ENCODE measurements at places on chromosomes 7 and 10. TPM values are rescaled to one million over a fixed set of nuclear protein-coding genes. Genes with fewer than 3 reads are reported as not detected.

ADAM22 gene
- total RNA-seq: 4.3 TPM

DNA sequence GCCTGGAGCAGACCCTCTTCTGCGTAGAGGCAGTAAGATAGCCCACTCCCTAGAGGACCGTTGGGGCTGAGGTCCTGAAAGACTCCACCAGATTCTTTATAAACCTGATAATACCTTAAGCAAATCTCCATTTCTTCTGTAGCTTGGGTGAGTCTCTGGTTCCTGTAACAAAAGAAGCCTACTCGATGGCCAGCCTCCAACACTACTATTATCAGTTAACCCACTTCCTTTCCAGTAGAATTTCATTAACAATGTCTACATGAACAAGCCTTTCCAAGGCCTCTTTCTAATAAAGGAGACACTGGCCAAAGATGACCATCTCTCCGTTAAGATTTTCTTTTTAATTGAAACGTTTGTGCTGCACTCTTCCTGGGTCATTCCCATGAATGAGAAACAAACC lies 201.7 kb upstream of the KCTD7 start:
- no peak for DNase-seq

- DNase-seq: peak; percentile 62
These were observed 99.4 kb downstream of the MICALL2 start for GRCh38 chr7:1359681-1360485.

SEC31B gene
- 18.2 TPM for total RNA-seq

GRCh38 chr7:34143402-34143801 lies 238.1 kb downstream of the BMPER start:
- DNase-seq: no peak

- no peak for DNase-seq
These were observed 226.1 kb downstream of the GLRX3 start for GRCh38 chr10:130362308-130362761.

GRCh38 chr7:81692146-81692905 lies 77.5 kb downstream of the HGF start:
- no peak for DNase-seq

- DNase-seq: no peak
These were observed 312.8 kb upstream of the SORCS1 start for GRCh38 chr10:107477266-107477665.

- DNase-seq: no peak
These were observed 87.6 kb downstream of the XRCC2 start for GRCh38 chr7:152588350-152588749.

TMEM60 gene
- total RNA-seq: 22.8 TPM

DNA sequence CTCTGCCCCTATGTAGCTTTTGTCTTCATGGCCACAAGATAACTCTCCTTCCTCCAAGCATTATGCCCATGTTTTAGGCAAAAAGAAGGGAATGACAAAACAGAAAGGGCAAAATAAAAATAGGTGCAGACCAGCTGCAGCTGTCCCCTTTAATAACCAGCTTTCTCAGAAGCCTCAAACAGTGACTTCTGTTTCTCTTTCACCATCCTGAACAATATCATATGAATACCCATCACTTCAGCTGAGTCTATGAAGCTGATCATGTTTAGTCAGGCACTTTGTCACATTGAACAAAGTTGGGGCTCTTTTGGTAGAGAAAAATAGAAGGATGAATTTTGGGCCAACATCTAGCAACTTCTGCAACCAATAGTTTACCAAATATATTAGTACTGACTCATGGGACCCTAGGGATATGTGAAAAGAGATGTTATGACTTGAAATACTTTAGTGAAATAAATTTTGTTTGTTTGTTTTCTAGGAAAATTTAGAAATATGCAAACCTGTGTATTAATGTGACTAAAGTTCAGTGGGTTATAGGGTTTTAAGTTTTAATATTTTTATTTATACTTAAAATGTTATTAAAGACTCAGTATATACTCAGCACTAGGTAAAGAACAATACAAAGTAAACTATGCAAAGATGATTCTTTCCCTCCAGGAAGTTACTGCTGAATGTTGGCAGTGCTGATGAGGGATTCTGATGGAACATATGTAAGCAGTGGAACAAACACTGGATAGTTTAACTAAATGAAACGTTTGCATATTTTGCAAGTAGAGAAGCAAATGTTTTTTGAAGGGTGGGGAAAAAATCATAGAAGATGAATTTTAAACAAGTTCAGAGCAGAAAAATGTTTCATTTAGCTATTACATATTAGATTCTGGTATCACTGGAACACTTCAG lies 133.7 kb downstream of the FOXP2 start:
- no peak for DNase-seq

GRCh38 chr7:84194484-84195271 lies at the start of gene SEMA3A:
SEMA3A (minus strand) TSS chr7:84194789; CDS start chr7:84194586, 203 bp downstream.
- no peak for DNase-seq

CHAT gene
- not detected for total RNA-seq

DNA sequence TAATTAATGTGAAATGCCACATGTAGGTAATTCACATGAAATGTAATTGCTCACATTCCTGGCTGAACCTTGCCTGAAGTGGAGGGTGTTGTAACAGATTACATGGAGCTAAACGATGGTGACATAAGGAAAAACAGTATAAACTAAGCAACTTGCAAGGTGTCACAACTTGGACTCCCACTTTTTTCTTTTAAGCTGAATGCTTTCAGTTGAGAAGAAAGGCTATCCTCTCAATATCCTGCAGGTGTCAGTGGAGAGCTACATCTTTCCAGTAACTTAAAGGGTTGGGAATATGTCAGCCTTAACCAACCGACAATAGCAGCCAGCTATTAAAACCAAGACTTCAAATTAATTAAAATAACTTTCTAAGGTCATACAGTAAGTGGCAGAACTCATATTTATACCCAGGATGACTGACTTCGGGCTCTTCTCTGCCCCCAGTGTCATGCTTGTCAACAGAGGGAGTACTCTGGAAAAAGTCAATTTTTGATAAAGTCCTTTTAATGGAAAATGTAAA lies 33.7 kb downstream of the NRBF2 start:
- no peak for DNase-seq

DNA sequence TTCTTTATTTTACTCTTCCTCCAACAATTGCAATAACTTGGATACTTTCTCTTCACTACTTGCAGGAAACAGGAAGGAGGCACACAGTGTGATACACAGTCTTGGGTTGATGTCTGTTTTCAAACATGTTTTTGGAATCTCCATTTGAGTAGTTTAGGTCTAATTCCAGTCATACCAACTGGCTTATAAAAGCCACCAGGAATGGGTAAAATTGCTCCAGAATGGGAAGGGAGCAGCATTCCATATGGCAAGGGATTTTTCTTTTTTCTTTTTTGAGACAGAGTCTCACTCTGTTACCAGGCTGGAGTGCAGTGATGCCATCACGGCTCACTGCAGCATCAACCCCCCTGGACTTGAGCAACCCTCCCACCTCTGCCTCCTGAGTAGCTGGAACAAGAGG lies 545.1 kb upstream of the GALNT17 start:
- no peak for DNase-seq

DNA sequence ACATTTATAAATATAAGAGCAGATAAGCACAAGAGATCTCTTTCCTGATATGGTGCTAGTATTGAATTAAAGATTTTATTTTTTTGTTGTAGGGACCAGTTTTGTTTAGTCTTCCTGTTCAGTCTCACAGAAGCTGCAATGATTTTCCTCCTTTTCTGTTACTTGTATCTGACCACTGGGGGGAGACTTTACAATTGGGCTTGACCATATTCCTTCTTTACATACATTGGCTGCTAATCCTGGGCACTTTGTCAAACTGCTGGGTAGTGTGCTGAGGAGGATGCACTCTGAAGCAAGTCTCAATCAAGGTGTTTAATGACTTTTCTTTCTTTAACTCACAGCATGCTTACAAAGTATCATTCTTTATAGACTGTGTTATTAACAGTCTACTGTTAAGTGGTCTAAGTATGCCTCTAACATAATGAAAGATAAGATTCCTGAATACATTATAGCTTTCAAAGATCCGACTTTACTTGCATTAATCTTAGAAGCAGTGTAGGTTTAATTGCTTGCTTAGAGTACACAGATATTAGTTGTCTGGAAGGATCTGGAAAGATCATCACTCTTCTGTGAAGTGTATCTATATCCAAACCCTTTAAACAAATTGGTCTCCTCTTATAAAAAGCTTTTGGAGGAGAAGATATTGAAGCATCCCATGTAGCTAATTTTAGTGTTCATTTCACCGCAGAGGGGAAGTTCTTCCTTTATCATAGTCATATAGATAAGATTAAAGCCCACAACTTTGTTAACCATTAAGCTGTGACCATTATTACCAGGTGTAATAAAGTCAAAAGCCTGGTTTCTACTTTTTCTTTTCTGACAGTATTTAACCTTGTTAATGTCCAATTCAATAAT lies 3.1 kb downstream of the PALS2 start:
- no peak for DNase-seq
